ENCODE measurements at places on chromosomes 16 and 17.

GRCh38 chr17:75480281-75480680 lies 23.8 kb downstream of the TMEM94 start:
- no peak for DNase-seq

GRCh38 chr16:79535130-79535529 lies 65.4 kb downstream of the MAF start:
- DNase-seq: no peak

DNA sequence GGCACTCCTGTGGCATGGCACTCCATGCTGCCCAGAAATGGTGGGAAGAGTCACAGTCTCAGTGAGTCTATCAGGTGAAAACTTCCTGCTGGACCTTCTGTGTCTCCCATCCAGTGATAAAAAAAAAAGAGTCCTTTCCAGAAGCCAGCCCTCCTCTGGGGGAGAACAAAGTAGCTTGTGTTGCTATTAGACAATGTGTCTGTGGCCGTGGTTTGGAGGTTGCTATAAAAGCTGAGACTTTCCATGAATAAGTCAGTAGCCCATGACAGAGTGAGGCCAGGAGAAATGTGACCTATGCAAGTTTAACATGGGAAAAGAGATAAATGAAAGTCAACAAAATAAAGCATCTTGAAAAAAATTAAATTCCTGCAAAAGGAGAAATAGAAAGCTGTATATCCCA lies 250.7 kb upstream of the MON1B start:
- DNase-seq: no peak

- no peak for DNase-seq
Observed at GRCh38 chr17:19554393-19554792, 20.7 kb downstream of the SLC47A1 start.

- DNase-seq: no peak
Observed at GRCh38 chr17:51467336-51467735, 207.0 kb downstream of the UTP18 start.

DNA sequence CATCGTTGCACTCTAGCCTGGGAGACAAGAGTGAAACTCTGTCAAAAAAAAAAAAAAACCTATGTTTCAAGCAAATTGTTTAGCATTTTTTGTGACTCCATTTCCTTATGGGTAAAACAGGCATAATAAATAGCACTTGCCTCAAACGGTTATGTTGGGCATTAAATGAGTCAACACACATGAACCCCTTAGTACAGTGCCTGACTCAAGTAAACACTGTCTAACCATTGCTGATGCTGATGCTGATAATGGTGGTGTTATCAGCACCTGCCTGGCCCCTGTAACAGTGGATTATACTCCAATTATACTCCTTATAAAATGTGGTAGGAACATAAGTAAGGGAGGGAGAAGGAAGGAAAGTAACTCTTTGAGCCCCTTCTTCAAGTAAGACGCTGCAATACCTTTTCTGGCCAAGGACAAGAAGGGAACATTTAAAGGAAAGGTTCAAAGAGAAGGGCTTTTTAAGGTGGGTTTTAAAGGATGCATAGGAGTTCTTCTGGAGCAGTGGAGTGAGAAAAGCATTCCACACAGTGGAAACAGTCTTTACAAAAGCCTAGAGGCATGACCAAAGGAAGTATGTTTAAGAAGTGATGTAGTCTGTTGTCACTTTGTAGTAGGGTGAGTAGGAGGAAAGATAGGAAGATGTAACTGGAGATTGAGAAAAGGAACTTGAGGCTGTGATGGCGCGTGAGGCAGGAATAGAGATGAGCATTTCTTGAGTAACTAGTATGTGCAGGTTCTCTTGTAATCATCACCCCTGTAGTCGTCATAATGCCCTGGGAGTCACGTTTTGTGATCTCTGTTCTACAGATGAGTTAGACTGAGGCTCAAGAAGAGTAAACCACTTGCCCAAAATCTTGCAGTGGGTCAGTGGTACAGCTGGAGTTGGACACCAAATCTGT lies 4.3 kb downstream of the SCNN1B start:
- DNase-seq: no peak

GRCh38 chr17:7403043-7403726 lies 712 bp downstream of the TMEM256 start:
- DNase-seq: no peak

GRCh38 chr17:31788571-31788946 lies 70.5 kb downstream of the COPRS start:
- no peak for DNase-seq

DNA sequence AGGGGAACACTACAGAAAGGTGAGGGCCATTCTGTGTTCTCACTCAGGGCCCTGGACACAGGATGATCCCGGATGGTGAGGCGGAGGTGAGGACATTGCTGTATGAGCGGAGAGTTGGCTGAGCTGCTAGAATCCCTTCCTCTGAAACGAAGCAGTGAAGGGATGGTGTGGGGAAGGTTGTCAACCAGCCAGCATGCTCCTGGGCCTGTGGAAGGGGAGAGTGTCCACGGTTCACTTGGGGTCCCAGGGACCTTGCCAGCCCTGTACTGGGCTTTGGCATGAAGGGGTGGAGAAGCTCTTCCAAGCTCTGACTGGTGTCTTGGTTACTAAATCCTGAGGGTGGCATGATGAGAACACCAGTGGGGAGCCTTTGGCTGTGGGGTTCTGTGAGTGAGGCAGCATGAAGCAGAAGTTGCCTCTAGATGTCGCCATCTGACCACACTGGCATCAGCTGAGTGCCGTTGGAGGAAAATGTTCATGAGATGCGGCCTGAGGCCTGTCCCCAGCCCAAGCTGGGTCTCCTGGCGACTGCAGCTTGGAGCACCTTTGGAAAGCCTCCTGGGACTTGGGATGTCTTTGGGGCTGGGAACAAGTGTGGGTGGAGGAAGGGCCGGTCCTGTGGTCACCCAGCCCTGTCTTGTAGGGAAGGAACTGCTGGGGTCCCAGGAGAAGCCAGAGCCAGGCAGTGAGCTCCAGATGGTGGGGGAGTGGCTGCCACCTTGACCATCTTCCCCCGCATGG lies 14.8 kb downstream of the PDP2 start:
- no peak for DNase-seq

GRCh38 chr16:66660422-66661209 lies 35.9 kb downstream of the CMTM4 start:
- no peak for DNase-seq

- no peak for DNase-seq
Observed at GRCh38 chr16:72467157-72467759, 295.3 kb upstream of the PMFBP1 start.

GRCh38 chr16:51757505-51757904 lies 606.4 kb upstream of the SALL1 start:
- no peak for DNase-seq

DNA sequence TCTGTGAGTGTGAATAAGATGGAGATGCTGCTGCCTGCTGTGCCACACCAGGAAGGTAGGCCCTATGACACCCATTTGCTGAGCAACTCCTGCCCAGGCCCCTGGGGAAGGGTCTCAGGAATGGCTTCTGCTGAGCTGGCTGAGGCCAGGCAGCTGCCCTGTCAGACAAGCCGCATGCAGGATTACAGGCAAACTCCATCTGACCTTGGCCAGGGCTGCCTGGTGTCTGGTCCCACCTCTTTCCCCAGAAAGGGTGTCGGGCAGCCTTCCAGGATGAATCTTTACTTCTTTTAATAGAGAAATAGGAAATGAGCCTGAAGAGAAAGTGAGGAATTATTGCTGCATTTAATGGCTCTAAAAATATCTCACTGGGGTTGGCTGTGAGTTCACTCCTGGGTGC lies 182.5 kb downstream of the IRX5 start:
- DNase-seq: no peak

DNA sequence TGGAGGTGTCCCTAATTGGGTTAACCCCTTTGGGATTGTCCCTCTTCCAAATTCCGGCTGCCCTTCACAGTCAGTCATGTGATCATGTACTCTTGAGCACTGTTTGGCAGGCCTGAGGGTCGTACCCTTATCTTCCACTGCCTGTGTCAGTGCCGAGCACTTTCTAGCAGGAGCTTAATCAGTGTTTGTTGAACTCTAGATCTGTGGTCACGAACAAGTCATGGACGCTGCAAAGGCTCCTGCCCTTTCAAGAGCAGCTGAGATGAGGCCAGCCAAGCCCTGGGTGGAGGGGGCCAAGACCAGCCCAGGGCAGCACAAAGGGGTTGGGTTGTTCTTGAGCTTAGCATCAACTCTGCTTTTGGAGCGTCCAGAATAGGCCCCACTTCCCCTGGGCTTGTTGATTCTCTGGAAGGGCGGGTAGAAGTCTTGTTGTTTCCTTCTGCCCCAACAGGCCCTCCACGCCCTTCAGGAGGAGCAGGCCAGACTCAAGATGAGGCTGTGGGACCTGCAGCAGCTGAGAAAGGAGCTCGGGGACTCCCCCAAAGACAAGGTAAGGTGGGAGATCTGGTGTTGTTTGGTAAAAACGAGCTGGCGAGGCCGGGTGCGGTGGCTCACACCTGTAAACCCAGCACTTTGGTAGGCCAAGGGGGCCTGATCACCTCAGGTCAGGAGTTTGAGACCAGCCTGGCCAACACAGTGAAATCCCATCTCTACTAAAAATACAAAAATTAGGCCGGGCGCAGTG lies 5.3 kb downstream of the IFI35 start:
- DNase-seq: no peak

DNA sequence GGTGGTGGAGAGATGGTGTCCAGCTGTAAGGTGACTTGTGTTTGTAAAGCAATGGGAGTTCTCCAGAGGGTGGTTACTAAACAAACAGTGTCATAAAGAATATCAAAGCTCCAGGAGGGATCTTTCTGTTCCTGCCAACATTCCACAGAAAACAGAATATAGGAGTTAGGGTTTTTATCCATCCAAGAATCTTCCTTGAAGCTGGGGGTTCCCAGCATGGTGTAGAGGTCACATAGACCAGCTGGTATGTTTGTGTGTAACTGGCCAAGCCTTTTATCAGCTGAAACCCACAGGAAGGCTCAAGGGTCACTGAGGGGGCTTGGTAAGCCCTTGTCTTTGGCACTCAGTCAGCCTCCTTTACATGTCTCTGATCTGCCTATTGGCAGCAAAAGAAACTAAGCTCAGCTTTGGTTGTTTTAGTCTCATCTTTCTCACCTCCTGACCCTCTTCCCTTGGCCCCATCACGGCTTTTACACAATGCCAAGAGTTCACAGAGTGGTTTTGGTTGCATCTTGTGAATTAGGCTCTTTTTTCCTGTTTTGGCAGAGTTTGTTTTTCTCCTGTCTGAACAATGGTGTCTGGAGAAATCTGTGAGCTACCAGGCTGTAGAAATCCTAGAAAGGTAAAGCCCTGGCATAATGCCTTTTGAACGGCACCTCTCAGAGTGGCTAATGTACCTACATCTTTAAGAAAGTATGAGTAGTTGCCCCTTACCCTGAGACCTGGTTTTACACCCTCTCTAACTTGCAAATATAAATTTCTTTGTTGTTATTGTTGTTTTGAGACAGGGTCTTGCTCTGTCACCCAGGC lies 4.6 kb downstream of the CNTD1 start:
- no peak for DNase-seq

DNA sequence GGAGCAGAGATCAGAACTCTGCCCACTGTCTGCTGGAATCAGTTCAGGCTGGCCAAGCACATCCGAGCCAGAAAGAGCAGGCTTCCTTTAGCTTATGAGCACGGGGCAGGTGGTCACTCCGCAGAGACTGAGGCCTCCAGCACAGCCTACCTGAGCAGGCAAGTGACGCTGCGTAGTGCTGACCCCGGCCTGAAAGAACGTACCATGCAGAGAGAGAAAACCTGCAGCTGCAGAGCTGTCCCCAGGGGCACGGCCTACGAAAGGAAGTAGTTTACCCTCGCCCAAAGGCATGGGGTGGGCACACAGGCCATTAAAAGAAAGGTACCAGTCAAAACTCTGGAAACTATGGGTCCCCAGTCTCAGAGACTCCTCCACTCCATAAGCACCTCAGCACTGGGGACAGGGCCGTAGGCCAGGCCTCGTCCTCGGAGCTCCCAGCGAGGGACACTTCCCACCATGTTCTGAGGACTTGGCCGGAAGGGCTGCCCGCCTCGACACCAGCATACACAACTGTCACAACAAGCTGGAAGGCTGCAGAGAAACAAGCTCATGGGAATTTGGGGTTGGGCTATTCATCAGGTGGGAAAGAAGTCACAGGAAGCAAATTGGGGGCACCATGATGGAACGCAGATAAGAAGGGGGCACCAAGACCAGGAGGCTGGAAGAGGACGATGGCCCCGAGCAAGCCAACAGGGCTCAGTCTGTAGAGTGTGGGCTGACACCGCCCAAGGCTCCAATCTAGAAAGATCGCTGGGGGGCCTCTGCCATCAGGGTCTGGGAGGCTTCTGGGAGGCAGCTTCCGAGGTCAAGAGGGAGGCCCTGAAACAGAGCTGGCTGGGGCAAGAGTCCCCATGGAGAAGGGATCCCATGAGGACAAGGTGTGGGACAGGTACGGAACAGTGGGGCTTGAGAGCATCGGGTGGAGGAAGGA lies 21.2 kb downstream of the MEAK7 start:
- no peak for DNase-seq

- DNase-seq: no peak
Observed at GRCh38 chr16:85265810-85266209, 153.5 kb upstream of the CIBAR2 start.

DNA sequence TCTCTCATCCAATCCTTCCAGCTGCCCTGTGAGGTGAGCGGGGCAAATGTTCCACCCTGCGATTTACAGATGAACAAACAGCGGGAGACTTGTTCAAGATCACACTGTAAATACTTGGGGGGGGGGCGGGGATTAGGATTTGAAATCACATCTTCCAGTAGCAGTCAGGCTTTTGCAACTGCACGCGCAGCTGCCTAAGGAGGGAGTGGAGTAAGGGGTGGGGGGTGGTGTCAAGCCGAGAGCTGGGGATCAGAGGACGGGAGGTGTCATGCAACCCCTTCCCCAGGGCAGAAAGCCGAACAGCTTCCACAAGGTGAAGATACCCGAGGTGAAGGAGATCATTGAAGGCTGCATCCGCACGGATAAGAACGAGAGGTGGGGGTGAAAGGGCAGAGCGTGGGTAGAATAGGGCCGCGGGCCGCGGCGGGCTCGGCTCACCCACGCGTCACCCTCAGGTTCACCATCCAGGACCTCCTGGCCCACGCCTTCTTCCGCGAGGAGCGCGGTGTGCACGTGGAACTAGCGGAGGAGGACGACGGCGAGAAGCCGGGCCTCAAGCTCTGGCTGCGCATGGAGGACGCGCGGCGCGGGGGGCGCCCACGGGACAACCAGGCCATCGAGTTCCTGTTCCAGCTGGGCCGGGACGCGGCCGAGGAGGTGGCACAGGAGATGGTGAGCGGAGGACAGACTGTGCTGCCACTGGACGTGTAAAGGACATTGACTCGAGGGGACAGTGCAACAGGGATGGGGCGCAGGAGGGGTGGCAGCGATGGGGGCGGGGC lies 4.6 kb downstream of the WNK4 start:
- DNase-seq: no peak

GRCh38 chr16:8845699-8846298 lies 23.0 kb downstream of the CARHSP1 start:
- no peak for DNase-seq

Data from SK-N-MC (cell line).